ENCODE measurements at places on chromosomes 16 and 17.
A peak's percentile ranks its signal among the peaks of the same experiment; 100 is the strongest.

GRCh38 chr17:58658804-58659713 lies 32.8 kb downstream of the TEX14 start:
- DNase-seq, result peak; percentile 80

GRCh38 chr17:50184611-50185398 lies 16.6 kb downstream of the COL1A1 start:
- no peak for DNase-seq

GRCh38 chr17:19291646-19292376 lies 54.6 kb downstream of the EPN2 start:
- no peak for DNase-seq

GRCh38 chr17:16584273-16584995 lies 15.4 kb upstream of the ZNF287 start:
- peak; percentile 78 for DNase-seq

GRCh38 chr16:66107661-66108060 lies 258.8 kb upstream of the CDH5 start:
- no peak for DNase-seq

- peak; percentile 52 for DNase-seq
Measured at GRCh38 chr17:10875984-10876555, 38.2 kb upstream of the PIRT start.

Measured in neuronal stem cell (in vitro differentiated cells).